ENCODE measurements at places on chromosomes 2 and 18.

DNA sequence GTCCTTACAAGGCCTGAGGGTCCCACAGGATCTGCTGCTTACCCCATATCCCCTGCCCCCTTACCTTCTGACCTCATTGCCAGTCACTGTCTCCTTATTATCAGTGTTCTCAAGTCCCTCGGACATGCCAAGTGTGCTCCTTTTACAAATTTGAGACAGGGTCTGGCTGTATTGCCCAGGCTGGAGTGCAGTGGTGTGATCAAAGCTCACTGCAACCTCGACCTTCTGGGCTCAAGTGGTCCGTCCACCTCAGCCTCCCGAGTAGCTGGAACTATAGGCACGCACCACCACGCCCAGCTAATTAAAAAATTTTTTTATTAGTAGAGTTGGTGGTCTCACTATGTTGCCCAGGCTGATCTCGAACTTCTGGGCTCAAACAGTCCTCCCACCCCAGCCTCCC lies 141.0 kb downstream of the PHLPP1 start:
- DNase-seq = no peak

- DNase-seq = no peak
These were observed 83.9 kb upstream of the MAPRE2 start for GRCh38 chr18:34957119-34957863.

GRCh38 chr2:240881913-240882312 lies 13.3 kb downstream of the AGXT start:
- no peak for DNase-seq

DNA sequence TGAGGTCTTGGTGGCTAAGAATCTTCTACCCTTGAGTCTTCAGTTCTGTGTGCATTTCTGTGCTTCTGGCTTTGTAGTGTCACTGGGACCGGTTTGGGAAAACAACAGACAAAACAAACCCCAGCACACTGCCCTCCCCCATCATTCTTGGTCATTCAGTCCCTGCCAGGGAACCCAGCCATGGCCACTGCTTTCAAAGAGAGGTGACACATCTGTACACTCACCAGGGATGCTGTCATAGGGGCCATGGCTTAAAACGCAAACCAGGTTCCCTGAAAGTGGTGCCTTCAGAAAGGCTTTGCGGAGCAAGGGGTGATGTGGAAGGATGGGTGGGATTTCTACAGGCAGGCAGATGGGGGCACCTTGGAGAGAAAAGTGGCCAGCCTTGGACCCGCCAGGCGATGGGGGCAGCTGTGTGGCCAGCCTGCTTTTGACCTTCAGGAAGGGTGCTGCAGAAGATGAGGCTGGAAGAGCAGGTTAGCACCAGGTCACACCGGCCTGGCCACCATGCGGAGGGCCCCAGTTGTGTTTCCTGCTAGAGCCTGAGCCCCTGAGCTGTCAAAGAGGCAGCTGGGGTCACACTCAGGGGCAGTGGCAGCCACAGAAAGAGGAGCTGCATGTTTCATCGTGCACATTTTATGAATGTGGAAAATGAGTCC lies 101.3 kb downstream of the INHBB start:
- no peak for DNase-seq

GRCh38 chr2:159953136-159953823 lies 109.1 kb downstream of the PLA2R1 start:
- DNase-seq = no peak

- DNase-seq = no peak
These were observed 11.5 kb downstream of the NTSR2 start for GRCh38 chr2:11658208-11659114.

All from T-helper 2 cell (primary cell).